Aortic smooth muscle cell (primary cell): ENCODE measurements at places on chromosomes 1 and 21. TPM values are rescaled to one million over a fixed set of nuclear protein-coding genes. Genes with fewer than 3 reads are reported as not detected.

NUP210L gene
- total RNA-seq: 0.12 and 0.13 TPM in 2 replicates

TEX38 gene
- not detected in 2 replicates for total RNA-seq

LCE1A gene
- total RNA-seq: not detected in 2 replicates

NHLH2 gene
- not detected in 2 replicates for total RNA-seq

MMEL1 gene
- total RNA-seq: 0.40 and 0.75 TPM in 2 replicates
